ENCODE measurements at places on chromosomes 3 and 15.

DNA sequence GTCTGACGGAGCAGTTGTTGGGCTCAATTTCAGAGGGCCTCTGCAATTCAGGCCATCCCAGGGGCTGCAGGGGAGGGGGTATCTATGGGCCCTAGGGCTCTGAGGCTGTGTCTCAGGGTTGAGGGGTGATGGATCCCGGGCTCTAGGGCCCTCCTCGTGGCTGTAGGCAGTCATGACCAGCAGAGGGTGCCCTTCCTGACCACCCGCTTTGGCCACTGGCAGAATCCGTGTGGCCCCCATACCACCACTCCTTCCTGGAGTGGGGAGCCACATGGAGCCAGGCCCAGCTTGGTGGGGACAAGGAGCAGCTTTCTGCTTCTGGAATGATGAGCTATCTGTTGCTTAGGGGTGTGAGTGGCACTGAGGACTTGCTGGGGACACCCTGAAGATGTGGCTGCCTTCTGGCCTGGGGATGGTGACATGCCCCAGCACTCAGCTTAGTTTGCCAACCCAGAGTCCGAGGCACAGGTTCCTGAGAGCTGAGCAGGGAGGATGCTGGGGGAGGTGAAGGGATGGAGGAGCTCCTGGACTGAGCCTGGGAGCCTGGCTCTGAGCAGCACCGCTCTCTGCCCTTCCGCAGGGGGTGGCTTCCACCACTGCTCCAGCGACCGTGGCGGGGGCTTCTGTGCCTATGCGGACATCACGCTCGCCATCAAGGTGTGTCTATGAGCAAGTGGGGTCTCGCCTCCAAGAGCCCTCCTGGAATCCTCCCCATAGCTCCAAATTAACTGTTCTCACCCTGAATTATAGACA is 20.2 kb downstream of the HDAC11 start:
- DNase-seq, result no peak

- DNase-seq, result peak; percentile 32
These were observed 29.4 kb downstream of the NR2F2 start for GRCh38 chr15:96359616-96360521.

- DNase-seq, result no peak
These were observed 101.5 kb upstream of the CRBN start for GRCh38 chr3:3281024-3281423.

DNA sequence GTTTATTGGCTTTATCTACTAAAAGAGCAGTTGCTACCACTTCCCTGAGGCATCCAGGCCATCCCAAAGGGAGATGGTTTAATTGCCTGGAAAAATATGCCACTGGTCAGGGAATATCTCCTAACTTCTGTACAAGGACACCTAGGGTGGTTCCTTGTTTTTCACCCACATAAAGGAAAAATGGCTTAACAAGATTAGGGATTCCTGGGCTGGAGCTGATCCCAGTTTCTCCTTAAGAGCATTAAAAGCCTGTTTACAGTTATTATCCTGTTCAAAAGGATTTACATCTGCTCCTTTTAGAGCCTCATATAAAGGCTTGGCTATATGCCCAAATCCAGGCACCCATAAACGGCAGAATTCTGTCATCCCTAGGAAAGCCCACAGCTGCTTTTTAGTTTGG is 70.2 kb upstream of the WNT7A start:
- no peak for DNase-seq

- DNase-seq, result peak; percentile 26
These were observed 1.5 kb downstream of the PTPN9 start for GRCh38 chr15:75577401-75578172.

DNA sequence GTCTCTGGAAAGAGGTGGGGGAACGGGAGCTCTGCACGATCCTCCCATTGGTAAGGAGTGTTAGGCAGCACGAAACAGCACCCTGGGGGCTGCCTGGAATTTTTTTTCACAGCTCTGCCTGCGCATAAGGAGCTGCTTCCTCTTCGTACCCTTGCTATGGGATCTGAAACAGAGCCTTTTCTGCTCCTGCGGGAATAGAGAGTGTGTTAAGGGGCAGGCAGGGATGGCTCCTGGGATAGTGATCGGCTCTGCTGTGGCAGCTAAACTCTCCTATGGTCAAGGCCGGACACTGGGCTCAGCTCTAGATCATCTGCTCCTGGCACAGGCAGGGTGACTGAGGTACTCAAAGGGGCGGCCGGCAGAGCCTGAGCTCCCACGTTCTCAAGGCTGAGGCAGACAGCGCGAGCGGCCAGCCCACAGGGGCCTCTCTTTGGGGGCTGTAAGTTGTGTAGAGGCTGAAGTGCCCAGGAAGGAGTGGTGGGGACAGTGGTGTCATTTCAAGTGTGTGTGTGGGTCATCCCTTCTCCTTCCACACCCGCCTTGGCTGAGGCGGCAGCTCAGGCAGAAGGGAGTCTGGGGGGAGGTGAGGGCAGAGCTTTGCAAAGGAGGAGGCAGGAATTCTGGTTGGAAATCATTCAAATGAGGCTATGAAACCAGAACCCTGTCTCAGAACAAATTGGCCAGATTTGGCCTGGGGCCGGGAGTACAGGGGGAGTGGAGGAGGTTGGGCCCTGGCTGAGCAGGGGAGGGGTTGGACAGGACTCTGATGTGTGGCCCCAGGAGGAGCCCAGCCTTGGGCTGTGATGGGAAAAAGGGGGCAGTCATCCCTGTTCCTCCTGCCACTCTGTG is 31.0 kb downstream of the EPHB3 start:
- DNase-seq, result no peak

GRCh38 chr15:39191871-39192291 is 389.0 kb upstream of the THBS1 start:
- peak; percentile 60 for DNase-seq

- DNase-seq, result no peak
These were observed 52.4 kb downstream of the EIF4E3 start for GRCh38 chr3:71672807-71673206.

- peak; percentile 37 for DNase-seq
These were observed 36.0 kb downstream of the RFTN1 start for GRCh38 chr3:16477521-16477920.

DNA sequence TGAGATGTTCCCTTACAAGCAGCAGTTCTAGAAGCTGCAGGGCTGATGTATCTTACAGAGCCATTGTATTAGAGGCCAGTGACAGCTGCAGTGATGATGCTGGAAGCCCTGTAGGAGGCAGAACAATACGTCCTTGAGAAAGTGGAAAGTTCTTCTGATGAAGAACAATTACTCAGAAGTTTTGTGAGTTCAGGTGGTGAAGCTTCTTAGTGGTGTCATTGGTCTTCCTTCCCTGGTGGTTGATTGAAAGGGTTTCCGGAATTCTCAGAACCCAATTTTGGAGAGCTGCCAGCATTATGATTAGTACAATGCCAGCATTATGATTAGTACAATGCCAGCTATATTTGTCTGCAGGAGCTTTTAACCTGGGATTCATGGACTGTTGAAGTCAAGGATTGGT is 356.4 kb downstream of the MFSD1 start:
- peak; percentile 15 for DNase-seq

- DNase-seq, result no peak
These were observed 53.3 kb upstream of the GLCE start for GRCh38 chr15:69107025-69107620.

DNA sequence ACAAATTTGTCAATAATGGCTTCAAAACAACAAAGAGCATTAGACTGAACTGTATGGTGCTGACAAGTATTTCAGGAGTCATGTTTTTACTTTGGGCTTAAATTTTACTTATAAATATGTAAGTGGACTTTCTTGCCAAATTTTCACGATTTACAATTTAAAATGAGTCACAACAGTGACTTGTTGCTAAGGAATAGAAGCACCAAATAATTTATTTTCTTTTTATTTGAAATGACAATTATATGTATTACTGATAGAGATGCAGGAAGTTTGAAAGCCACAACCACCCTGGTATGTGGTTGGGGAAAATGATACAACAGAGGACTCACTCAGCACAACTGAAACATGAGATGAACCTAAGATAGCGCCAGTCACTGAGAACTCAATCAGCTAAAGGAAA is 90.3 kb downstream of the FMN1 start:
- DNase-seq, result peak; percentile 82

GRCh38 chr15:57624730-57625129 is 33.0 kb downstream of the MYZAP start:
- no peak for DNase-seq

DNA sequence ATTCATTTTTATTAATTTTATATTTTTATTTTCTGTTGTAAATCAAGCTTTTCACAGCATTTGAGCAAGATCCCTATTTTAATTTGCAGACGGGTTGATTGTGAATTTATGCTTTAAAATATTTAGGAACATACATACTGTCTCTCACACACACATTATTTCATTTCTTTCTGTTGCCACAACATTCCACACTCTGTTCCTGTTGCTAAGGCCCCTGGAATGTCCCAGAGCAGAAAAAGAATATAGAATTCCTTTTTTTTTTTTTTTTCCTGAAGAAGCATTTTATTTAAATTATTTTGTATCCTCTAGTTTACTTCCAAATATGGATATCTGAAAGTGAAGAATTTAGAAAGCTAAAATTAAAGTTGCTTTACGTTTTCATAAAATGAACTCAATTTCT is 36.8 kb upstream of the SCAANT1 start:
- peak; percentile 73 for DNase-seq

- DNase-seq, result no peak
These were observed 277.2 kb downstream of the CHST2 start for GRCh38 chr3:143396790-143397189.

DNA sequence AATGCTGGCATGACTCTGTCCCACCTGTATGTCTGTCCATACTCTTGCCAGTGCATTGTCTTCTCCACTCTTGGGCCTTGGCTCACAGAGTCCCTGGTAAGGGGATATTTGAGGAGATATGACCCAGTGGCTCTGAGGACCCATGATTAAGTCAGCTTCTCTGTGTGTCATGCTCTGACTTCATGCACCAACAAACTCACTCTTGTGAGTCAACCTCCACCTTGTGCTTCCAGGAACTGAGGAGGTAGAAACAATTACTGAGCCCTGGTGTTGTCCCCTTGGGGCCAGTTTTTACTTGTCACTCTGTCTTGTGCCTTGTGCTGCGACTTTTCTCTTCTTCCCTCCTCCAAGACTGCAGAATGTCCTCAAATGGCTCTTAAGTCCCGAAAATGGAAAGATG is 127.1 kb downstream of the ABHD5 start:
- DNase-seq, result no peak

- peak; percentile 24 for DNase-seq
These were observed 721 bp downstream of the ADAMTS7 start for GRCh38 chr15:78810362-78811123.

DNA sequence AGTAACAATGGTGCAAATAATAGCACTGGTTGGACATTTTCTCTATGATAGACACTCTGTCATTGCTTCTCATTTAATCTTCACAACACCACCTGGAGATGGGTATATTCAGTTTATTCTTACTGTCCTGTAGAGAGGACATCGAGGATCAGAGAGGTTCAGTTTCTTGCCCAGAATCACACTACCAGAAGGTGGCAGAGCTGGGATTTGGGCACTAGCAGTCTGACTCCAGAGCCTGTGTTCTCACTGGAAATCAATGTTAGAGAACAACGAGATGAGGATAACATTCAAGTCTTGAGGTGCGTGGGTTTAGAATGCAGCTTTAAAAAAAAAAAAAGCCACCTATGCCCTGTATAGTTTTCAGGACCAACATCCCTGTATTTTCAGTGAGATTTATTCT is 127.8 kb downstream of the SYNPR start:
- no peak for DNase-seq

GRCh38 chr3:123198372-123198771 is 3.4 kb upstream of the SEC22A start:
- no peak for DNase-seq

DNA sequence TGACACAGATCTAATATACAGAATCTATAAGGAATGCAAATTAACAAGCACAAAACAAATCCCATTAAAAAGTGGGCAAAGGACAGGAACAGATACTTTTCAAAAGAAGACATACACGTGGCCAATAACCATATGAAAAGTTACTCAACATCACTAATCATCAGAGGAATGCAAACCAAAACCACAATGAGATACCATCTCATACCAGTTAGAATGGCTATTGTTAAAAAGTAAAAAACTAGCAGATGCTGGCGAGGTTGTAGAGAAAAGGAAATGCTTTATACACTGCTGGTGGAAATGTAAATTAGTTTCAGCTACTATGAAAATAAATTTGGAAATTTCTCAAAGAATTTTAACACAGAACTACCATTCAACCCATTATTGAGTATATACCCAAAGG is 50.7 kb downstream of the ADAMTS17 start:
- DNase-seq, result peak; percentile 48

GRCh38 chr3:73547427-73548248 is 77.1 kb downstream of the PDZRN3 start:
- DNase-seq, result peak; percentile 81

GRCh38 chr3:141279077-141279967 is 47.7 kb downstream of the PXYLP1 start:
- DNase-seq, result peak; percentile 29

- DNase-seq, result no peak
These were observed 97.3 kb downstream of the FOXB1 start for GRCh38 chr15:60101416-60101815.

GRCh38 chr15:39629371-39629770 is 48.5 kb downstream of the THBS1 start:
- peak; percentile 13 for DNase-seq

GRCh38 chr15:100694381-100695021 is 92.1 kb downstream of the ASB7 start:
- no peak for DNase-seq

GRCh38 chr3:4730719-4731118 is 237.6 kb downstream of the ITPR1 start:
- peak; percentile 70 for DNase-seq

DNA sequence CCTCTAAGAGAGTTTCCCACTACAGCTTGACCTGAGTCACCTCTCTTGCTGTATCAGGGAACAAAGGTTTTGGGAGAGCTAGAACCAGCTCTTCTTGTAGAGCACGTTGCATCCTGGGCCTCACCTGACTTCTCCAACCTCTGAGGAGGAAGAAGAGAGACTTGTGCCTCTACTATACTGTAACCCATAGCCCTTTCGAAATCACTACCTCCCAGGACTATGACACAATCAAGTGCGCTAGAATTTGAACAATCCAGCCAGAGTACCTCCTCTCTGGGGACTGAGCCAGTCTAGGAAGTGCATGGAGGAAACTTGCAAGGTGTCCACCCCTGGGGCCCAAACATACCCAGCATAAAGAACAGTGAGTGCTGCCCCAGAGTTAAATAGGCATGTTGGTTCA is 192.8 kb upstream of the BHLHE40 start:
- no peak for DNase-seq
